ENCODE measurements at places on chromosomes 7 and 10.

- no peak for DNase-seq
Measured at GRCh38 chr10:107611115-107611514, 446.6 kb upstream of the SORCS1 start.

GRCh38 chr10:119849031-119849789, 23.4 kb downstream of the MCMBP start:
- no peak for DNase-seq

DNA sequence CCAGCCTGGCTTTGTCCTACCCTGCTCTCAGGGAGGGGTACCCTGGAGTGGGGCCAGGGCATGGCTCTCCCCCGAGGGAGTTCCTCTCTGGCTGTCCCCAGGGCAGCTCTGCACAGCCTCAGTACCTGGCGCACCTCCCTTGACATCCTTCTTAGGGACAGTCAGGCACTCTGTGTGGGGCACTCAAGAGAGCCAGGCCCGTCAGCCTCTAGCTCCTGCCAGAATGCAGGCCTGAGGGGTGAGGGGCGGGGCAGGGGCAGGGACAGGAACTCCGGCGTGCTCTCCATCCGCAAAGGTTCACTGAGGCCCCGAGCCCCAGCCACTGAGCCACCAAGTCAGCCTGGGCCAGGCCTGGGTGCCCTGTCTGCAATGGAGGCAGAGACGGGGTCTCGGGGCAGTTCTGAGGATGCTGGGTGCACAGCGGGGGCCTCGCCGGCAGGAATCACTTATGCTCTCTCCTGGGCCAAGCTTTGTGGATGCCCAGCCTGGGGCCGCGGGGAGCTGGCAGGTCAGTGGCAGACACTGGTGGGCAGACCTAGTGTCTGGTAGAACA, 10.1 kb downstream of the LIMK1 start:
- DNase-seq, result no peak

- no peak for DNase-seq
Measured at GRCh38 chr10:53601260-53601875, 828.8 kb upstream of the MBL2 start.

GRCh38 chr7:40019558-40019957, 69.5 kb downstream of the CDK13 start:
- no peak for DNase-seq
